ENCODE measurements at places on chromosomes 1 and 21.

GRCh38 chr1:191788551-191788950 lies 369.7 kb upstream of the RGS18 start:
- DNase-seq = no peak

- no peak for DNase-seq
These were observed 82.9 kb upstream of the ACTL8 start for GRCh38 chr1:17672226-17672625.

GRCh38 chr1:181640956-181641355 lies 157.6 kb downstream of the CACNA1E start:
- DNase-seq = no peak

DNA sequence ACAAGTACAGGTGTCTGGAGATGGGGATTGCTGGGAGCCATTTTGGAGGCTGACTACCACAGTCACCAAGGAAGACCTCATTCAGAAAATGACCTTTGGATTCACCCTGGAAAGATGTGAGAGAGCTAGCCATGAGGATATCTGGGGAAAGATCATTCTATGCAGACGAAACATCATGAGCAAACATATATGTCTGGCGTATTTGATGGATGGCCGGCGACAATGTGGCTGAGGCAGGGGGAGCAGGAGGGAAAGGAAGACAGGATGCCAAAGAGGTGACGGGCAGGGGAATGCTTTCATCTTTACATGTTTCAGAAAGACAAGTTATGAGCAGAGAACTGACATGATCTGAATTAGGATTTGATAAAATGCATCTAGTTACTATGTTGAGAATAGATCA lies 61.5 kb upstream of the SOX13 start:
- no peak for DNase-seq

DNA sequence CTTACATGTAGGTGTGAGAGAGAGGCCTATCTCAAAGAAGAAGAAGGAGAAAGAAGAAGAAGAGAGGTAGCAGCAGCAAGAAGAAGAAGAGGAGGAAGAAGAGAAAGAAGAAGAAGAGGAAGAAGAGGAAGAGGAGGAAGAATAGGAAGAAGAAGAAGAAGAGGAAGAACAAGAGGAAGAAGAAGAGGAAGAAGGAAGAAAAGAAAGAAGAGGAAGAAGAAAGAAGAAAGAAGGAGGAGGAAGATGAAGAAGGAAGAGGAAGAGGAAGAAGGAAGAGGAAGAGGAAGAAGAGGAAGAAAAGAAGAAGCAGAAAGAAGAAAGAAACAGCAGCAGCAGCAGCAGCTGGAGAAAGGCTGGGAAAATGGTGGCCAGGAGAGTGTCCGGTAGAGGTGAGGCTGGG lies 10.3 kb upstream of the AZIN2 start:
- no peak for DNase-seq

DNA sequence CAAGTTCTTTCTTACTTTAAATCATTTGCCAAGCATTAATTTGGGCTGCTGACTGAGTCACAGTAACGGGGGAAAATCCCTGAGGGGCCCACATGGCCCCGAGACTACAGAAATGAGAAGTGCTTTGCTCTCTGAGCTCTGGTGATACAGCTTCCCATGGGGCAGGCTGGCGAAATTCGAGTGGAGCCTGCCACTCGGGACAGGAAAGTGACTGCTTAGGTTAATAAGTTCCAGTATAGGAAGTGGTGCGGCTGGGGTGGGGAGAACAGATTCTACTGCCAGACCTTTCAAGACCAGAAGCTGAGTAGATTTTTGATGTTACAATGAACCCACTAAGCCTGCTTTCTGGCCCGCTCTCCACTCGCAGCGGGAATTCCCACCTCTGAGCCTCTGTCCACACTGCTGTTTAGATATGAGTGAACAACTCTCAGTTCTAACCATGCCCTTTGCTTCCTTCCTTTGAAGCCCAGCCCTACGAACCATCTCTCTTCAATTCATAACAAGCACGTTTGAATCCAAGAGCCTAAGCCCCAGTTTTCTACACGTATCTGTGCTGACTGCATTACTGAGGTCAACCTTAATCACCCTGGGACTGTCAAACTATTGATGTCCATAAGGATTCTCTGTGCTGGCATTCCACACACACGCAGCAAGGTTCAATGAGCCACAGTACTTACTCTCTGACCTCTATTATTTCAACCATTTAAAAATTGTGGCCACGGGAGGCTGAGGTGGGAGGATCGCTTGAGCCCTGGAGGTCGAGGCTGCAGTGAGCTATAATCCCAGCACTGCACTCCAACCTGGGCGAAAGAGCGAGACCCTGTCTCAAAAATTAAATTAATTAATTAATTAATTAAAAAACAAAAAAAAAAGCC lies 9.6 kb downstream of the ZBTB17 start:
- DNase-seq = no peak

DNA sequence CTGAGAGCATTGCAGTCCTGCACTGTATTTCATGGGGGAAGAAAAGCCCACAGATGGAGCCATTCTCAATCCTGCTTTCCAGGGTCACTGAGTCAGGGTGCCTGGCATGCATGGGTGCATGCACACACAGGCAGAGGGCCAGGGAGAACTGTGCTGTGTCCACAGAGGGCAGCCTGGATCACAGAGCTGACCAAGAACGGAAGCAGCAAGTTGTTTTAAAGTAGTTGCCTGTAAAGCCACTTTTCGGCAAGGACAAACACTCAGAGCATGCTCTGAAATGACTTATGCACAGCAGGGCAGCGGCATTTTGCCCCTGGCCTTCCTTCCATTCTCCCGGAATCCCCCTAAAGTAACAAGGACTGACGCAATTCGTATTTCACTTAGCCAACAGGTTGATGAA lies 3.6 kb downstream of the ERG start:
- no peak for DNase-seq

DNA sequence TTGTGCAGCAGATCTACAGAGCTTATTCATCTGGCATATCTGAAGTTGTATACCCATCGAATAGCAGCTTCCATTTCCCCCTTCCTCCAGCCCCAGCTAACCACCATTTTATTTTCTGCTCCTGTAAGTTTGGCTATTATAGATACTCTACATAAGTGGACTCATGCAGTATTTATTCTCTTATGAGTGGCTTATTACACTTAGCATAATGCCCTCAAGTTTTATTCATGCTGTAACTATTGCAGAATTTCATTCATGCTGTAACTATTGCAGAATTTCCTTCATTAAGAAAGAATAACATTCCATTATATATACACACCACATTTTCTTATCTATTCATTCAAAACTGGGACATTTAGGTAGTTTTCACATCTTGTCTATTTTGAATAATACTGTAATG lies 30.5 kb upstream of the IFI16 start:
- DNase-seq = no peak

GRCh38 chr1:191953526-191953925 lies 204.7 kb upstream of the RGS18 start:
- DNase-seq = no peak

GRCh38 chr1:172697534-172698002 lies 38.7 kb downstream of the FASLG start:
- no peak for DNase-seq

DNA sequence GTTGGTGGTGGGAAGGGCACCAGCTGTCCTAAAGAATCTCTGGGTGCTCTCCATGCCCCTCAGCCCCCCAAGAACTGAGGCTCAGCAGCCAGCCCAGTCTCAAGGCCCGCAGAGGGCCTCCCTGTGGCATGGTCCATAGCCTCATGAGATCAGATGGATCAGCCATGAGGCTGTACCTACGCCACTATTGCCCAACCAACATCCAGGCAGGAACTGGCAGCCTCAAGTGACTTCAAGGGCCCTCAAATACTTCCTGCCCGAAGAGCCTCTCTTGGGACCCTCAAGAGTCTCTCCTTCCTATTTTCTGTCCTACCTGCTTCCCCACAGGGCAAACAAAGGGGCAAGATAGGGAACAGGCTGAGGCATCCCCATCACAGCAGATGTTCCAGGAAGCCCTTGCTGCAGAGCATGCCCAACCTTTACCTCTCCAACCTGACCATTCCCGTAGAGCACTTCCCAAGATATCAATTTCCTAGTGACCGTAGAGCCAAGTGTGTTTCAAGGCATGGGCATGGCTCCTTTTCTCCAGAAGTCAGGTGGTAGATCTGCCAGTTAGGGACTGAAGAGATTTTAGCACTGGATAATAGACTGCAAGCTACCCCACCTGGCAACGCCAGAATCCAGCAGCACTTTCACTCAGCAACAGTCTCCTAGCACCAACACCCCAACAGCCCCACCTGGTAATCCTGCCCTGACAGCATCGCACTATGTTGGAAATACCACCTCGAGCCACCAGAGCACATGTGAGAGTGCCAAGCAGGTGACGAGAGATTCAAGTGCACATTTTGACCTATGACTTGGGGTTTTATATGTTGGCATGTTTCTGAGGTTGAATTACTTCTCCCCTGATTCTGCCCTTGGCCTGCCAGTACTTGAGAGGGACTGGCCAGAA lies 13.7 kb upstream of the MFSD2A start:
- DNase-seq = no peak

GRCh38 chr1:177770096-177770495 lies 199.8 kb downstream of the SEC16B start:
- no peak for DNase-seq

DNA sequence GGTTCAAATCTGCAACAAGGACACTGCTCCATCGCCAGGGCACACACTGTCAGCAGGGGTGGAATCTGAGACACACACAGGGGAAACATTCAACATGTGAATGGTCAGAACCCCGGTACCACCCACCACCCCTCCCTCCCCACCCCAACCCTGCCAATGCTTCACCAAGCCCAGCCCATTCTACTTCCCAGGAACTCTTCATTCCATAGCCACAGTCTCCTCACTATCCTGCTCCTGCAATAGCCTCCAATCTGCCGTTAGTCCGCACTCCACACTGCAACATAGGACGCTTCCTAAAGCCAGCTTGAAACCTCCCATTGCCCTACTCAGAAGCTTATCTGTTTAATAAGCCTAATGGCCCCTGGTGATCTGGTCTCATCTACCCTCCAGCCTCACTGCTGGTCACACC lies 7.5 kb upstream of the RAB3B start:
- DNase-seq = no peak

DNA sequence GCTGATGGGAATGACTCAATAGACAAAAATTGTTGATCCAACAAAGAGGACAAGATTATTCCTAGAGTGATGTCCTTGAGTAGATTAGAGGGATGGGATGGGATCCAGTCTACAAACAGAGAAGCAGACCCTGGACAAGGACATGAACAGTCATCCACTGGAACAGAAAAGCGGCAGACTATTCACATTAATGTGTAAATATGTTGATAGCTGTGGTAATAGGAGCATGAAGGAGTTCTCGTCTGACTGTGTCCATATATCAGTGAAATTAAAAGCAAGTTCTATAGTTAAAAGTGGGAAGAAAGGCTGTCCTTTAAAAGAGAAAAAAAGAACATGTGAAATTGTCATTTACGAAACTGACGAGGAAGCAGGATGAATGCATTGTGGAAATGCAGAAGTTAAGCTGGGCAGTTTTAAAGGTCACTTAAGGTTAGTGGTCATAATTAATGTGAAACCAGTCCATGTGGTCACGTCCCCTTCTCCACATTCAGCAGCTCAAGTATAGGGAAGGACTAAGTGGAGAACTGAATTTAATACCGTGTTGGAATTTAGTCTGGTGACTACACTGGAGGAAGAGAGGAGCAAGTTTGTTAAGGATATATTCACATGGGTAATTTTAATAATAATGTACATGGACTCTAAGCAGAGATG lies 62.1 kb downstream of the PIK3R3 start:
- no peak for DNase-seq

DNA sequence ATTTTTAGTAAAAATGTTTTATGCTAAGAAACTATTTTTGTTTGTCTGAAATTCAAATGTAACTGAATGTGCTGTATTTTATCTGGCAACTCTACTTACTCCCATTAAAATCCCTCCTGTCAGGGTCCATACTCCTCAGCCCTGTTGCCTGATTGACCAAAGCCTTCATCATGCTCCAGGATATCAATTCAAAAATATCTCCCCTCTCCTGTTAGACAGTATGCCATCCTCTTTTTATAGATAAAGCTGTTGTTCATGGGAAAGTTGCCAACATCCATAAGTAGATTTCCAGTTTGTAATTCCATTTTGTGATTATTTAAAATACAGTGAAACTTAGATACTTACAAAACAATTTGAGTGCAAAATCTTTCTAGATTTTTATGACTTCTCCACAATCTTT lies 65.7 kb downstream of the DTL start:
- DNase-seq = no peak

DNA sequence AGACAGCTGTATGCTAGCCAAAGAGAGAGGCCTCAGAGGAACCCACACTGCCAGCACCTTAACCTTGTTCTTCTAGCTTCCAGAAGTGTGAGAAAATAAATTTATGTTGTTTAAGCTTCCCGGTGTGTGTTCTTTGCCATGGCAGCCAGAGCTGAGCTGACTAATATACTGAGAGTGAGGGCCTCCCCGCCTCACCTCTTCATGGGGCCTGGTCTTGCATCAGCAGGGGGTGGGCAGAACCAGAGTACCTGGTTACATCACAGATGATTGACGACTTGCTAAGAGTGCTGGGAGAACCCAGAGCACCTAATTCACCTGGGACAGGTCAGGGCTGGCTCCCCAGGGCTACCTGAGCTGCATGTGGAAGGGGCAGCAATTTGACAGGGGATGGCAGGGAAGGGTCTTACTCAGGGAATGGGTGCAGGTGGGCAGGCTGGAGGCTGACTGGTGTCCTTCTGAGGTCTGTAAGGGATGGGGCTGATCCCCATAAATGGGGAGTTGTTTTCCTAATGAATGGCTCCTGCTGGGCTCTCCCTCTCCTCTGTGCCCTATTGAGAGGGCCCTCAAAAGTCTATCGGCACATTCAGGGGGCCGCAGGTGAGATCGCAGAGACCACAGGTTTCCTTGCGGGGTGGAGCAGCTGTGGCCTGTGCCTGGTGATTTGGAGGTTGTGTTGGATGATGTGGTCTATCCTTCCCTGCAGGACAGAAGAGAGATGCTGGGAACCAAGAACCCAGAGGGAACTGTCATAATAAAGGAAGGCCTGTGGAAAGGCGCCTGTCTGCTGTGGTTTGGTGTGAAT lies 60.6 kb upstream of the ETV3 start:
- no peak for DNase-seq

GRCh38 chr21:14742119-14742518 lies 196.0 kb upstream of the SAMSN1 start:
- no peak for DNase-seq

GRCh38 chr21:15062606-15062965 lies 2.2 kb downstream of the NRIP1 start:
- no peak for DNase-seq

GRCh38 chr1:237133921-237134320 lies 91.9 kb downstream of the RYR2 start:
- DNase-seq = no peak

- DNase-seq = no peak
These were observed 24.7 kb downstream of the KNCN start for GRCh38 chr1:46526691-46527291.

DNA sequence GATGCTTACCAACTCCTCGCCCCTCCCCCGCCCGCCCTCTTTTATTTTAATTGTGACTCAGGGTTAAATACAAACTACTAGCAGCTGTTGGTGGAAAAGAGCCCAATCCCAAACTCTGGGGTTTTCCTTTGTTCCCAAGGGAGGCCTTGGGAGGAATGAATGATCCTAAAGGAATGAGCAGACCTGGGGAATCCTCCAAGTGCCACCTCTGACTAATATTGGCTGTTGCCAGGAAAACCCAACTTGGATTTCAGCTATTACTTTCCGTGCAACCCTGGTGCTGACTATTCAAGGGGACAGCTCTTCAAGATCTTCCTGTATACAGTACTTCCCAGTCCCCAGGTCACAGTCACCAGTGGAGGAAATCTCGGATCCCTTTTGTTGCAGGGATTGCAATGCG lies 1.3 kb upstream of the S100A10 start:
- no peak for DNase-seq
